Stimulated activated CD4-positive, alpha-beta T cell treated with anti-CD3 and anti-CD28 coated beads, Interleukin-4, amount 100 ng/mL, for 4 hours (primary cell): ENCODE measurements at places on chromosomes 3 and 15.

DNA sequence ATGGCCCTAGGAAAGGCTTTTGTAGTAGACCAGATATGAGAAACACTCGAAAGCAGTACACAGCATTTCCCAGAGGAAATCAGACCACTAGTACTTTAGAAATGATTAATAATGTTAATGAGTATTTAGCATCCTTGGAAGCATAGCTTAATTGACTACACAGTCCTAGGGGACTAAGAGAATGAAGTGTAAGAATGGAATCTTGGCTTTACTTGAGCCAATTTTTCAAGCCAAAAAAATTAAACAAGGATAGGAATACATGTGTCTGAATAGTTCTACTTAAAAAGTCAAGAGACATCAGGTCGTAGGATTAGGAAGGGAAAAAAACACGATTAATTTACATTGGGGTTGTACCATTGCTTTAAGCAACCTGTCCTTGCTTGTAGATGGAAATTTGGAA lies 38.2 kb downstream of the DPPA2 start:
- no peak for DNase-seq

DNA sequence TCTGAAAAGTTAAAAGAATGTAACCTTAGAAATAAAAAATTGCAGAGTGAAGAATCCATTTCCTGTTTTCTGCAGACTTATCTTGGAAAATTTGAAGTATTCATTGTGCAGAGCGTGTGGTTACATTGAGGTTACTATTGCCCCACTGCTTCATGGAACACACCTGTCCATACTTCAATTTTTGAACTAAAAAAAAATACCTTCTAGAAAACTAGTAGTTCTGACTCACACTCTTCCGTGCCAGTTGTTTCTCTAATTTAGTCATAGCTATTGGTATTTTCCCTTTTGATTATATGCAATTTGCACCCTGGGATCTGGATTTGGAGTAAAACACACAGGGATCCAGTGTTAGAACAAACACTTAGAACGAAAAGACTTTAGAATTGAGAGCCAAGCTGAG lies 111.8 kb upstream of the LYSMD4 start:
- no peak for DNase-seq

- DNase-seq = no peak
These were observed 60.1 kb downstream of the MBNL1 start for GRCh38 chr3:152328841-152329240.

- DNase-seq = no peak
These were observed 137.8 kb downstream of the ALCAM start for GRCh38 chr3:105504440-105504951.

- no peak for DNase-seq
These were observed 35.9 kb downstream of the CYP19A1 start for GRCh38 chr15:51302480-51302879.

DNA sequence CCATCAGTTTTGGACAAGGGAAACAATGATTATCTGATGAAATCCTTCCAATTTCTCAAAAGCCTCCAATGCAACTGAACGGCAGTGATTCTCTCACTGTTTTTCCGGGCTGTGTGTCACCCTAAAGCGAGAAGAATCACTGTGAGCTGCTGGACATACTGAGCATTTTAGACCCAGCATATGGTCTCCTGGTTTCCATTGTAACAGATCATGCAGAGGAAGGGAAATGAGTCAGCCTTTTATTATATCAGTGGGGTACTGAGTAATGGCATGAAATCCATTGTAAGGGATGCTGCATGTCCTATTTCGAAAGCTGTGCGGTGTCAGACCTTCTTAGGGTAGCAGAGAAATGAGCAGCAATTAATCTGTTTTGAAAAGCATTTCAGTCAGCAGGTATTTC lies 287.1 kb downstream of the IL5RA start:
- DNase-seq = no peak

- no peak for DNase-seq
These were observed 76.2 kb downstream of the CACNA2D3 start for GRCh38 chr3:54198556-54198955.
